ENCODE measurements at places on chromosomes 3 and 15.

- no peak for DNase-seq
These were observed 583.6 kb downstream of the AGBL1 start for GRCh38 chr15:86663304-86663703.

DNA sequence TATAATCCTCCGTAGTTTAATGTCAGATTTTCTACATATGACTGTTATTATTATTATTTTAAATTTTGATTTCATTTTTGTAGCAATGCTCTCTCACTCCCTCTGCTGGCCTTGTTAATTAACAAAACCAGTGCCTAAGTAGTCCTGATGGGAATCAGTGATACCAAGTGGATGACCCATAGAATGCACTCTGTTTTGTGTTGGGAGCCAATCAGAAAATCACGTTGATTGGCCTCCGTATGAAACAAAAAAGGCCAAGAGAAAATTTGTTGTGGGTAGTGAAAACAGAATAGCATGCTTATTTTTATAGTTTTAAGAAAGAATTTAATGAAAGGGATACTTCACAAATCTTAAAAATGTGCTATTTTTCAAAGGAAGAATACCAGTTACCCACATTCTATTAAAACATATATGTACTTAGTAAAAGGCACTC, 34.4 kb upstream of the MEIS2 start:
- no peak for DNase-seq

- DNase-seq, result no peak
These were observed 536 bp downstream of the SNAPC5 start for GRCh38 chr15:66496951-66497501.

GRCh38 chr3:173826901-173827609, 429.5 kb downstream of the NLGN1 start:
- DNase-seq, result no peak

DNA sequence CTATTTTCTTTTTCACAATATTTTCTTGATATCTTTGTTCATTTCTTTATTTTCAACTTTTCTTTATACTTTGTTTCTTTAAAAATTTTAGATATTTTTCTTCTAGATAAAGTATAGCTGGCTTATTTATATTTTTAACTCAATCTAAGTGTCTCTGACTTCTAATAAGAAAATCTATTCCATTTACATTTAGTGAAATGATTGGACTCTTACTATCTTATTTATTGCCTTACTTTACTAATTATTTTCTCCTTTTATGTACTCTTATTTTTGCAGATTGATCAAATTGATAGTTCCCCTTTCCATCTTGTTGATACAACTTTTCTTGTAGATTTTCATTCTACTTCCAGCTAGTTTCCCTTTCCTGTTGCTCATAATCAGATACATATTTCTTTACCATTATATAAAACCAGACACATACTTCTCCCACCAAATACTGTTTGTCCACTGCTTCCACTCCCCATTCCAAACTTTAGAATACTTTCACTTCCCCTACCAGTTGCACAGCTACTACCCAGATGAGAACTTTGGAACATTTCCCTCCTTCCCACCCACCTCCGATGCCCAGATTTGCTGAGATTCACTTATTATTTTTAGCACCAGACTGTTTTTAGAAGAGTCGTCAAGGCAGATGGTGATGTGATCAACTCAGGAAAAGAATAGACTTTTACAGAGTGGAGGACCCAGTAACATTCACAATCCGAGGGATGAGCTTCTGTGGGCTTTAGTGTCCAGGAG, 151.5 kb downstream of the LIPC start:
- no peak for DNase-seq

- DNase-seq, result no peak
These were observed 90.4 kb downstream of the ATG7 start for GRCh38 chr3:11362600-11362999.

- no peak for DNase-seq
These were observed 204.9 kb downstream of the TNIK start for GRCh38 chr3:171255236-171255806.

DNA sequence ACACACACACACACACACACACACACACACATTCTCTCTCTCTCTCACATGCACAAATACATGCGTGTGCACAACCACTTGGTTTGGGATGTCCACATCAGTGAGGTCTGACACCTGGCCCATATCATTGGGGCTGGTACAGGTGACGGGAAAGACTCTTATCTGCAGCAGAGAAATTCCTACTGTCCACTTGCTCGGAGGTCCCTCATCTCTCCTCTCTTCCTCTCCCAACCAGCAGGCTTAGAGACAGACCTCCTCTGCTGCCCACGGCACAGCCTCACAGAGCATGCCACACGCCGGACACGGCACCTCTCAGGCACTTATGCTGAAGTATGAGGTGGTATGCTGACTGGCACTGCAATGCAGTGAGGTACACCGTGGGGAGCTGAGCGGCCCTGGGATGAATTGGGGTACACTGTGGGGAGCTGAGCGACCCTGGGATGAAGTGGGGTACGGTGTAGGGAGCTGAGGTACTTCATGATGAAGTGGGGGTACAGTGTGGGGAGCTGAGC, 41.7 kb downstream of the MAGEF1 start:
- no peak for DNase-seq

DNA sequence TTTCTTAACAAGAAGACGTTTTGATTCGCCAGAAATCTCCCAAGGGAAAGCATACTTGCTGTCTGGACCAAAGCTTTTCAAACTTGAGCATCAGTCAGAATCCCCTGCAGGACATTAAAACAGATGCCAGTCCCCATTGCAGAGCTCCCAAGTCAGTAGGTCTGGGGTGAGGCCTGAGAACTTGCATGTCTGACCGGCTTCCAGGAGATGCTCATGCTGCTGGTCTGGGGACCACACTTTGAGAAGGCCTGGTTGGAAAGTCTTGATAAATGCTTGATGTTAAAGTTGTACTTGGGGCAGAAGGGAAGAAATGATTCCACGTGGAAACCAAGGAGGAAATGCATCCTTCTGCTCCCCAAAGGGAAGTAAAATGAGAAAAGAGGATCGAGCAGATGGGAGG, 24.3 kb upstream of the CAV3 start:
- DNase-seq, result no peak

DNA sequence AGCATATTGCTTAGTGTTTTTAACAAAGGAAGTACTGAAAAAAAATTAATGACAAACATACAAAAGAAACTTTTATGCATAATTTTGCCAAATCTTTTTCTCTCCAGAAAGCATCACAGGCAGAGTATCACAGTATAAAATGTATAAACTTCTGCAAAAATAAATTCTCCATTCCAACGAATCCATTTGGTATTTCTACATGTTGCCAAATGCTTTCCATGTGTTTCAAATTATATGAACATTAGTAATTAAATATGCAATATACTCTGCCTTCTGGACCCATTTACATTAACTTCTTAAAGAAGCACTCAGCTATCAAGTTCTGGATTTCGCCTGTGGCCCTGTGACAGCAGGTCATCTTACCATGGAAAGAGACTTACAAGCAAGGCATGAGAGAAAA, 189.1 kb upstream of the ALCAM start:
- no peak for DNase-seq

GRCh38 chr3:52176951-52177700, 20.8 kb upstream of the ALAS1 start:
- DNase-seq, result no peak

- peak; percentile 77 for DNase-seq
These were observed 119.6 kb downstream of the ASB7 start for GRCh38 chr15:100721758-100722550.

- DNase-seq, result no peak
These were observed 49.6 kb downstream of the SUMF1 start for GRCh38 chr3:4417449-4417848.

DNA sequence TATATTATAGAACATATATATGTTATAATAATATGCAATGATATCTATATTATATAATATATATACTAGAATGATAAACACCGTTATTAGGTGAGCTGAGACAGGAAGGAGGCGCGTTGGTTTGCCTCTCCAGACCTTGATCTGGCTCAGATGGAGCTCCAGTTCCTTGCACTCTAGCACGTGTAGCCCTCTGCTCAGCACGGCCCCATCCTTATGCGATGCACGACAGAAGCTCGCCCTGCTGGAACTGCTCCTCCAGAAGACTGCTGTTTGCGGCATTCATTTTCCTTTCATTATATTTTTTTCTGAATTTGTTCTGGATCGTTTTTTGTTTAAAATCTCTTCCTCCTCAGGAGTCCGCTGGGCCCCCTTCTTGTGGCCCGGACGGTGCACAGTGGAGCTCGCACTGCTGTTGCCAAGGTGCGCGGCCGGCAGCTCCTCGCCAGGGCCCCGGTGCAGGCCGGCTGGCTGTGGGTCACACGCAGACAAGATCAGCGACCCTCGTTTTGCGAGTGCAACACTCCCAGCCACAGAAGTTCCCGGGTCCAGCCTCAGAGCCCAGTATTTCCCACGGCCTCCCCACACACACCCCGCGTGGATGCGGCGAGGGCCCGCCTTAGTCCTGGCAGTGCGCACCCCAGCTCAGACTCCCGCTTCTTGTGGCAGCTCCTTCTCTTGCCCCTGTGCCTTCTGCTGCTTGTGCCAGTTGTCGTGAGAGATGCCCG, 112.2 kb downstream of the CHL1 start:
- DNase-seq, result no peak

DNA sequence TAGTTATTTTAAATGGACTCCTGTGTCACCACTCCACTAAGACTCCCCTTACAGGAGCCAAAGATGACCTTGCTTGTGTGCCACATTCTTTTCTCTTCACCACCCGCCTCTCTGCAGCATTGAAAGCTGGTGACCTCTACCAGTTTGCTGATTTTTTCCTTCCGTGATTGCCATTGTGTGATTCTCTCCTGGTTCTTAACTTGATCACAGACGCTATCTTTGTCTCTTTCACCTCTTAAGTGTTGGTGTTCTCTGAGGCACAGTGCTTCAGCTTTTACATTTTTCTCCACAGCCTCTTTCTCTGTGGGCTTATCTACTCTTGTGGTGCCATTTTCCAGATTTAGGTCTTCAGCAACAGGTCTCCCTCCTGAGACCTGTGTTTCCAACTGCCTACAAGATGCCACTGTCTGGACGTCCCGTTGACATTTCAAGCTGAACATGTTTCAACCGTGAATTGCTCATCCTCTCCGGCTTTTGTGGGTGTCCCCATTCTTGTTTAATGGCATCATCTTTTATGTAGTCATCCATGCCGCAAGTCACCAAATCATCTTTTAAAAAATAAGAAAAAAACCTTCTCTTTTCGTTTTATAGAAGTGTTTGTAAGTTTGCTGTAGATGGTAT, 26.5 kb downstream of the IQGAP1 start:
- DNase-seq, result no peak

- DNase-seq, result no peak
These were observed 5.1 kb downstream of the NLGN1 start for GRCh38 chr3:173402656-173403055.

DNA sequence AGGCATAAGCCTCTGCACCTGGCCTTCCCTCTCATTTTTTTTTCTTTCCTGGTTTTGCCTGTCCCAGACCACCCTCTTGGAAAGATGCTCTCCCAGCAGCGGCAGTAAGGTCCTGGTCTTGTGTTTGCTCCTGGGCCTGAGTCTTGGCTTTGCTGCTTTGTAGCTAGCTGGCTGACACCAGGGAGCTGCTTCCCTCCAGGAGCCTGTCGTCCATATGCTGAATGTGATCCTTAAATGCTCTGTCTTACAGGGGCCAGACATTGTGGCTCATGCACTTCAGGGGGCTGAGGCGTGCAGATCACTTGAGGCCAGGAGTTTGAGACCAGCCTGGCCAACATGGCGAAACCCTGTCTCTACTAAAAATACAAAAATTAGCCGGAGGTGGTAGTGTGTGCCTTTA, 17.2 kb downstream of the FLNB start:
- DNase-seq, result no peak

DNA sequence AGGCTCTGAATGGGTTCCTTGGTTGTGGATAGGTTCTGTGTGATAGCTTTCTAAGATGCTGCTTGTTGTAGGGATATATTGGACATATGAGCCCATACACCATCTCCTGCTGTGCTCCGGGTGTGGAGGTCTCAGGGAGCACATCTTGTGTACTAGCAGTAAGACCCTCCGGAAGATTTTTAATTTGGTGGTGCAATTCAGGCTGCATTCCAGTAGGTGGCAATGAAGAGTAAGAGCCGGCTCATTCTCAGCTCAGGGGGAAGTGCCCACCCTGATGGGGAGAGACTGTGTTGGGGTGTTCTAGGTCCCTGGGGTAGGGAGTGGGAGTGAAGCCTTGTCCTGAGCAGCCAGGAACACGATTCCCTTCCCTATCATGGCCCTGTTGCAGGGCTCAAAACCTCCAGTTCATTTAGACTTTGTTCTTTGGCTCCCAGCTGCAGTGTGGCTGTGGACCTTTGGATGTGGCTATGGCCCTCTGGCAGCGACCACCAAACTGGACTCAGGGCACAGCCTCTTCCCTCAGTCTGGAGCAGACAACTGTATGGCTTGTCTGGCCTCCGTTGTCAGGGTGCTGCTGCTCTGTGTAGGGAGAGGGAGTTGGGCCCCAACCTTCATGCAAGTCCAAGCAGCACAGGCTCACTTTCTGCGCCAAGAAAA, 104.7 kb downstream of the UNC13C start:
- DNase-seq, result no peak

- DNase-seq, result no peak
These were observed 73.1 kb downstream of the RORA start for GRCh38 chr15:61155741-61156700.

GRCh38 chr3:181808053-181808452, 96.3 kb downstream of the SOX2 start:
- DNase-seq, result no peak

- DNase-seq, result no peak
These were observed 292.3 kb upstream of the ZPLD1 start for GRCh38 chr3:102142379-102143060.

- no peak for DNase-seq
These were observed 2.2 kb upstream of the CX3CR1 start for GRCh38 chr3:39282057-39282456.

GRCh38 chr3:55207744-55208143, 279.4 kb downstream of the WNT5A start:
- no peak for DNase-seq

Data from Peyer's patch (tissue), 4 donors.